Activated CD4-positive, alpha-beta T cell treated with anti-CD3 and anti-CD28 coated beads, Interleukin-2, amount 10 ng/mL, durations not matched to agents 7 days and 5 days (primary cell): ENCODE measurements at places on chromosomes 1 and 21. TPM values are rescaled to one million over a fixed set of nuclear protein-coding genes. Genes with fewer than 3 reads are reported as not detected.

Gene S1PR1
- 209 TPM for total RNA-seq

Gene CCDC30
- total RNA-seq, result 1.4 TPM

Gene PAQR6
- total RNA-seq, result 7.3 TPM

Gene REN
- total RNA-seq, result not detected

Gene PLPP3
- not detected for total RNA-seq

Gene SERPINC1
- 0.17 TPM for total RNA-seq

Gene LINGO4
- 0.50 TPM for total RNA-seq

Gene NRIP1
- total RNA-seq, result 13.8 TPM
